ENCODE measurements at places on chromosomes 4 and X.

GRCh38 chr4:153222707-153223426 is 18.6 kb downstream of the TRIM2 start:
- DNase-seq, result no peak

- DNase-seq, result no peak
Observed at GRCh38 chr4:67130411-67130810, 414.9 kb downstream of the CENPC start.

GRCh38 chrX:18026166-18026565 is 165.1 kb upstream of the RAI2 start:
- DNase-seq, result no peak

- no peak for DNase-seq
Observed at GRCh38 chr4:94595013-94595412, 143.3 kb downstream of the PDLIM5 start.

DNA sequence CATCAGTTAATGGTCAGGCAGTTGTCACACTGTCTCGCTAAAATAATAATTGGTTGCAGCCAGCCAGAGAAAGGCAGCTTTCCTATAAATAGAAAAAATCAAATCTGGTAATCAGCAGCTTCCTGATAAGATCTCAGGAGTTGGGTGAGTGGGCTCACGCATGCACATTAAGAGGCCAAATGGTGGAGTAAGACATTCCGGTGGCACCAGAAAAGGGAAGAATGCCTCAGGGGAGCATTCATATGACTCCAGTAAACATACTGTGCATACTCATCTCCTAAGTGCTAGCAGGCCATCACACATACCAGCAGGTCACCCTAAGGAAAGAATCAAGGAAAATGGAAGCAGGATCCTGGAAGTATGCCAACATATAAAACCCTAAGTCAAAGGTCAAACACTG is 40.1 kb downstream of the UGT2B15 start:
- no peak for DNase-seq

- DNase-seq, result no peak
Observed at GRCh38 chr4:119016636-119017035, 119.0 kb upstream of the MYOZ2 start.

DNA sequence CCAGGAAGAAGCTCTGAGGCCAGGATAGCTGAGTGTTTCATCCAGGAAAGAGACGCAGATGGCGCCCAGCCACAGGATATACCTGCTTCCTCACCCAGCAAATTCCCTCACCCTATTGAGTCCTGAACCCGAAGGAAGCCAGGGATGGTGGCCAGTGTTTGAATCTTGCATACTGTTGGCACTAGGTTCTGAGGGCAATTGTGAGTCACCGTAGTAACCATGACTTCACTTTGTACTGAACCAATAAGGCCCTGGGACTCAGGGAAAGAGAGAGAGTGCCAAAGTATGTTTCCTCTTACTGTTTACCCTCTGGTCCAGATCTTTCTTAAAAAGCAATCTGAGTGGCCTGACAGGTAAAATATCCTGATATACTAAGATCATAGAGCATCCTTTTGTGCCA is 25.6 kb upstream of the SMIM10L2A start:
- DNase-seq, result peak; percentile 61

DNA sequence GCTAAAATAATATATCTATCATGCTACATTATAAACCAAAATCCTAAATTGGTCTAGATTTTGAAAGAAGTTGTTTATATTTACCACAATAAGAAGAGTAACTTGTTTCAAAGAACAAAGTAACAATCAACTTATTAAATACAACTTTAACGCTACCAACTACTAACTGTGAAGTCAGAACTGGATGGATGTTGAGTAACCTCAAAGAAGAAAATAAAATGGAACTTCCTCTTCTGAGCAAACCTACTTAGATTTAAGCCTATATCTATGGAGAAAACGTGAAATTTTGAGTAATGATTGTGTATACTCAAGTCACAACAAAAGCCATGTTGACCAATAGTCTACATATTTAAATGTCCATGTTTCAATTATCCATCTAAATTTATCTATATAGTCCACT is 25.7 kb downstream of the SH3RF1 start:
- DNase-seq, result no peak

DNA sequence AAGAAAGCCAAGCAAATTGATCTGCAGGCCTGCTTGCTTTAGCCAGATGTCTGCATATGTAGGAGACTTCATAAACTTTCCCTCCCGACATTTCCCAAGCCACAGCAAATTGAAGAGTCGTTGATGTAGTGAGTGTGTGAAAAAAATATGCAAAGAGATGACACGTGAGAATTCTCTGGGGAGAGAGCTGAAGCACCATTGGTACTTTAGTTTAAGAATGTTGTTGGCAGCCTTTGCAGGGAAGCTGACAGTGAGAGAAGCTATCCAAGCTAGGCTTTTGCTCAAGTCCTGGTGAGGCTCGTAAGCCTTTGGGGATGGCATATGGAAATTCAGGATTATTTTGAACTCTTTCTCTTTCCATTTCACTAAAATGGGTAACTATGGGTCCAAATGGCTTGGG is 87.5 kb downstream of the GLRA2 start:
- DNase-seq, result no peak

DNA sequence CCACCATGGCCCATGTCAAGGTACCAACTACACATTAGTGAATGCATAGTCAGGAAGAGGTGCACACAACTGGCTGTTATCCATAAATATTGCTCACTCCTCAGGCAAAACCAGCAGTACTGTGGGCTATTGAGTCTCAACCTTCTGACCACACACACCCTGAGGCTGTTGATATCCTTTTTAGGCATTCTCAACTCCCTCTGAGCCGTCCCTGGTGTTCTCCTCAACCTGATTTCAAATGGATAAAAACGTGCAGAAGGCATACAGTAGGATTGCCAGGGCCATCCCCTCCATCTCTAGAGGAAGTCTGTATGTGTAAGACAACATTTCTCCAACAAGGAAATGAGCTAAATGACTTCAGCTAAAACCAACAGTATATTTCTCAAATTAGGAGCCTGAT is 98.7 kb upstream of the KLHL13 start:
- DNase-seq, result no peak

- no peak for DNase-seq
Observed at GRCh38 chr4:169122422-169122821, 112.4 kb upstream of the CBR4 start.

GRCh38 chrX:115561605-115562479 is 868 bp downstream of the PLS3 start:
- DNase-seq, result no peak

DNA sequence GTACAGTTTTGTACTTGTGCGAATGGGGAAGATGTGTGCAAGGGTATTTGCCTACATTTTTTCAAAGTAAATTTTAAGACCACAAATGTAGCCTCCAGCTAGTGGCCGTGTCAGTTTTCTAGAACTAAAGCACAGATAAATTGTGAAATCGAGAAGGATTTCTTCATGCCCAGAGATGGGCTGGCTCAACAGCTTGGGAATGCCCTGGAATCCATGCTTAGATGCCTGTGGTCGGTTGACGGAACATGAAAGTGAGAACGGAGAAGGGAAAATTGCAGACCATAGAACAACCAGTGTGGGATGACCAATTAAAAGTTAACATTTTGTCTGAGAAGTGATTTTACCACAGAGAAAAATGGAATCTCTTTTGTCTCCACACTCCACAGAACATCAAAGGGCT is 73.2 kb upstream of the VCX2 start:
- no peak for DNase-seq

- no peak for DNase-seq
Observed at GRCh38 chr4:181085557-181085956, 1157.6 kb upstream of the TENM3 start.

DNA sequence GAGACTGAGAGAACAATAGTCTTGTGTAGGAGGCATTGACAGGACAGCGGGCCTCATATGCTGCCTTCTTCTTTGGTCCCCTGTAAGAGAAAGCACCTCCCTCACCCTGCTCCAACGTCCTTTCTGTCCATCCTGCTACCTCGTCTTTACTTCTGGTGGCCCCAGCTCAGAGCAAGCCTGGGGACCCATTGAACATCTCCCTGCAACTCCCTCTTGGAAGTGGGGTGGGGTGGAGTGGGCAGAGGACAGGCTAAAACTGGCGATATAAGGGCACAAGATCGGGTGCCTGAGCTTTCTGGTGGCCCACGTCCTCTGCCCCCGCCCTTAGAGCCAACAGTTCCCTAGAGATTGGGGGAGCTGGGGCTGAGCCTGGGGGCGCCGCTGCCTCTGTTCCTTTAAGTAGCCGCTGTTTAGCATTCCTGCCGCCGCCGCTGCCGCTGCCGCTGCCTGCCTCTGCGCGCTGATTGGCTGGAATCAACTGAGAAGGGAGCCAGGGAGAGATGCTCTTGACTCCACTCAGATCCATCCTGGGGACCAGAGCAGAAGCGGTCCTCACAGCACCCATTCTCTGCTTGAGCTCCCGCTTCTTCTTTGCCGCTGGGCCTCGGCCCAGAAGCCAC is at the start of gene DLG3:
DLG3 (plus strand) TSS at position 510 of the 620 bp plus-strand sequence. CDS start 367 bp downstream, outside the sequence.
- no peak for DNase-seq

- DNase-seq, result no peak
Observed at GRCh38 chrX:153353416-153353815, 19.5 kb downstream of the ZNF275 start.

DNA sequence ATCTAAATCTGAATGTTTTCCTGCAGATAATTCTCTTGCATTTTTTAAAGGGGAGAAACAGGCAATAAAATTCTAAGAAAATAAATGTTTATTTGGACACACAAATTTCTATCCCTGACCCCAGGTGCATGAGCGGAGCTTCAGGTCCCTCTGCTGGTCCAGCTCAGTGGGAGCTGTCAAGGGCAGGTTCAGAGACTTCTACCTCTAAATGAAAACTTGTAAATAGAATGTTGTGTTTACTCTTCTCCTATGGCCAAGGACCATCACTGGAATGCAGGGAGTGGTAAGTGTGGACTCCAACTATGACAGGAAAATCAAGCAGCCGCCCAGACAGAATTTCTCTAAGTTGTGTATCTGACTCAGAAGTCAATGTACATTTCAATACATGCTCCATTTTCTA is 148.6 kb upstream of the TTC29 start:
- DNase-seq, result peak; percentile 66

- no peak for DNase-seq
Observed at GRCh38 chrX:22699581-22700091, 300.1 kb upstream of the DDX53 start.
